ENCODE measurements at places on chromosomes 3 and 15. TPM values are rescaled to one million over a fixed set of nuclear protein-coding genes. Genes with fewer than 3 reads are reported as not detected.

The FGF12 gene
- 9.8 TPM for total RNA-seq

The FXR1 gene
- 126 TPM for total RNA-seq

The KNL1 gene
- total RNA-seq: 7.6 TPM

The CKMT1B gene
- total RNA-seq: 73.2 TPM

The RFX7 gene
- 39.2 TPM for total RNA-seq

The SPESP1 gene
- total RNA-seq: not detected

The TGM5 gene
- total RNA-seq: 0.71 TPM

The OR5AC2 gene
- total RNA-seq: not detected

The AQP9 gene
- not detected for total RNA-seq

The SEMA5B gene
- 12.8 TPM for total RNA-seq

The NEK10 gene
- 1.4 TPM for total RNA-seq

The PLSCR2 gene
- not detected for total RNA-seq

The TMEM266 gene
- 2.8 TPM for total RNA-seq

The TJP1 gene
- 89.3 TPM for total RNA-seq

The ISLR2 gene
- 0.59 TPM for total RNA-seq

The LMAN1L gene
- total RNA-seq: not detected

Measured in type B pancreatic cell (in vitro differentiated cells).